ENCODE measurements at places on chromosomes 1 and 21. TPM values are rescaled to one million over a fixed set of nuclear protein-coding genes. Genes with fewer than 3 reads are reported as not detected.

The ADGRL4 gene
- total RNA-seq, result 77.2 TPM

The RHOU gene
- 51.9 TPM for total RNA-seq

The LRRC3 gene
- 3.1 TPM for total RNA-seq

GRCh38 chr1:90472775-90473174 is 244.3 kb downstream of the BARHL2 start:
- no peak overlapping the region for H3K27ac ChIP-seq
- H3K4me3 ChIP-seq, result no peak overlapping the region
- no peak for DNase-seq
- H3K27me3 ChIP-seq, result no peaks in the 10 kb centered on the region

DNA sequence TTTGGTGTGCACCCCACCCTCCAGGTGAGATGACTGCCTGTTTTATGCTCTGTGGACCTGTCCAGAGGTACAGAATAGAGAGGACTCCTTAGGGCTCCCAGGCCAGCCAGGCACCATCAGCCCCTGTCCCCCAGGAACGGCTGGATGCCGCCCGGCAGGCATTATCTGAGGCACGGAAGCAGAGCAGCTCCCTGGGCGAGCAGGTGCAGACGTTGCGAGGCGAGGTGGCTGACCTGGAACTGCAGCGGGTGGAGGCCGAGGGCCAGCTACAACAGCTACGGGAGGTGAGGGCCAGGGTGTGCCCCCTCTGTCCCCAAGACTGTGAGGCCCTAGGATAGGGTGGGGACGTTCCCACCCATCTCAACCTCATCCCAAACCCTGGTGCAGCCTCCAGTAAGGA is 10.8 kb downstream of the MFAP2 start:
- no peak overlapping the region for H3K4me3 ChIP-seq
- H3K27ac ChIP-seq, result no peak overlapping the region
- H3K27me3 ChIP-seq, result no peaks in the 10 kb centered on the region
- no peaks in the 10 kb centered on the region for H3K4me1 ChIP-seq

- H3K4me3 ChIP-seq, result no peak overlapping the region
- no peaks in the 10 kb centered on the region for H3K36me3 ChIP-seq
- peak; percentile 74 for DNase-seq
- no peaks in the 10 kb centered on the region for H3K27me3 ChIP-seq
- H3K4me1 ChIP-seq, result peaks cover 82% of the 10 kb centered on the region
- peak overlapping the region; percentile 84 for H3K27ac ChIP-seq
Measured at GRCh38 chr1:234531151-234531635, 52.2 kb upstream of the TARBP1 start.

DNA sequence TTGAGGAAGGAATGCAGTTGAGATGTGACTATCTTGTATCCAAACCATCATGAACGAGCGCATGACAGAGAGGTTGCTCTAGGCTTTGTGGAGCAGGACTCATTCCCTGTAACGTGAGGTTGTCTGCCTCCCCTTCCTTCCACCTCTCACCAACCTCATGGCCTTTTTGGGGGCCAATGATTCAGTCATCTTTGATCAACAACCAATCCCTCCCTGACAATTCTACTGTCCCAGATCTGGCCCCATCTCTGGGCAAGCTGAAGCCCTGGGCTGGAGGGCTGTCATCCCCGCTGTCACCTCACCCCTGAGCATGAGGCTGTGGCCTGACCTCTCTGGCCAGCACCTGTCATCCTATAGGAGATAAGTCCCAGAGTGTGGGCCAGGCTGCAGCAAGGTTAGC is 19.7 kb downstream of the MTARC1 start:
- no peak overlapping the region for H3K4me3 ChIP-seq
- no peaks in the 10 kb centered on the region for H3K27me3 ChIP-seq
- DNase-seq, result no peak
- no peak overlapping the region for H3K27ac ChIP-seq

GRCh38 chr1:41833519-41834000 is 85.2 kb downstream of the HIVEP3 start:
- no peak overlapping the region for H3K4me3 ChIP-seq
- H3K27me3 ChIP-seq, result no peaks in the 10 kb centered on the region
- H3K4me1 ChIP-seq, result no peaks in the 10 kb centered on the region
- H3K27ac ChIP-seq, result no peak overlapping the region

DNA sequence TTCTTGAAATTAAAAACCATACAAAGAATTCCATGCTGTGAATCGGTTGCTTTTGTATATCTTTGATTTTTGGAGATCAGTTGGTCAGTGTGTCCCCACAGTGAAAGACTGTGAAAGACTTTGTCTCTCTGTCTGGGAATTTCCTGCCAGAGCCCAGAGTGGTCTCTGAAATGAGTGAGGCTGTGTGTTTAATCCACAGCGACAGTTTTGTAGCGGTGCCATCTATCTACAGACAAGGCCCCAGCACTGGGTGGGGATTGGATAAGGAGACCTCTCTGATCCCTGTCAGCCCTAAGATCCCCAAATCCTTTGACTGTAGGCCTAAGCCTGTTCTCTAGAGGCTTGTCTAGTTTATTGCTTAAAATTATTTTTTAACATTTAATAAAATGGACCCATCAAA is 10.3 kb downstream of the GPR25 start:
- H3K27me3 ChIP-seq, result no peaks in the 10 kb centered on the region
- no peaks in the 10 kb centered on the region for H3K36me3 ChIP-seq
- no peak for DNase-seq

DNA sequence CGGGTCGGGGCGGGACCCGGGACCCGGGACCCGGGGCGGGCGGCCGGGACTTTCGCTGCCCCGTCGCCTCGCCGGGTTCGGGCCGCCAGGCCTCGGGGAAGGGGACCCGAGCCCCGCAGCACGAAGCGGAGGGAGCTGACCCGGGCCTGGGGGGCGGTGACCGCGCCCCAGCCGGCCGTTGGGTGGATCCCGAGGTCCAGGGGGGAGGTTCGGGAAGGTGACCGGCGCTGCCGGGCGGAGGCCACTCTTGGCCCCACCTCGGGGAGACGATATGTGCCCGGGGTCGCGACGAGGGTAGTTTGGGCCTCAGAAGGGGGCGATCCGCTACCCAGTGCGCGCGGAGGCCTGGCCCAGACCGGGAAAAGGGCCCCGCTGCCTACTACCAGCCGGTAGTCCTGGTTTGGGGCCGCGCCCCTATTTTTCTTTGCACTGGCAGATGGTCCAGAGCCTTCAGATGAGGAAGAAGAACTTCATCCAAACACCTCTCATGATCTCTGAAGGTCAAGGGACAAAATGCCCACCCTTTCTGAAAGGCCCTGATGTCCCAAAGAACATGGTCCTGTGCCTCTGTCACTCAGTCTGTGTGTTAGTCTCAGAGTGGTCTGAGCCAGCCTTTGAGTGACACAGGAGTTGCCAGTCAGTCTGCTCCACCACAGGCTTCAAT is 766 bp downstream of the AGO4 start:
- no peaks in the 10 kb centered on the region for H3K36me3 ChIP-seq
- H3K27ac ChIP-seq, result peak overlapping the region; percentile 99
- H3K4me3 ChIP-seq, result peak overlapping the region; percentile 57
- peak; percentile 90 for DNase-seq
- H3K4me1 ChIP-seq, result peaks cover 25% of the 10 kb centered on the region
- no peaks in the 10 kb centered on the region for H3K27me3 ChIP-seq

DNA sequence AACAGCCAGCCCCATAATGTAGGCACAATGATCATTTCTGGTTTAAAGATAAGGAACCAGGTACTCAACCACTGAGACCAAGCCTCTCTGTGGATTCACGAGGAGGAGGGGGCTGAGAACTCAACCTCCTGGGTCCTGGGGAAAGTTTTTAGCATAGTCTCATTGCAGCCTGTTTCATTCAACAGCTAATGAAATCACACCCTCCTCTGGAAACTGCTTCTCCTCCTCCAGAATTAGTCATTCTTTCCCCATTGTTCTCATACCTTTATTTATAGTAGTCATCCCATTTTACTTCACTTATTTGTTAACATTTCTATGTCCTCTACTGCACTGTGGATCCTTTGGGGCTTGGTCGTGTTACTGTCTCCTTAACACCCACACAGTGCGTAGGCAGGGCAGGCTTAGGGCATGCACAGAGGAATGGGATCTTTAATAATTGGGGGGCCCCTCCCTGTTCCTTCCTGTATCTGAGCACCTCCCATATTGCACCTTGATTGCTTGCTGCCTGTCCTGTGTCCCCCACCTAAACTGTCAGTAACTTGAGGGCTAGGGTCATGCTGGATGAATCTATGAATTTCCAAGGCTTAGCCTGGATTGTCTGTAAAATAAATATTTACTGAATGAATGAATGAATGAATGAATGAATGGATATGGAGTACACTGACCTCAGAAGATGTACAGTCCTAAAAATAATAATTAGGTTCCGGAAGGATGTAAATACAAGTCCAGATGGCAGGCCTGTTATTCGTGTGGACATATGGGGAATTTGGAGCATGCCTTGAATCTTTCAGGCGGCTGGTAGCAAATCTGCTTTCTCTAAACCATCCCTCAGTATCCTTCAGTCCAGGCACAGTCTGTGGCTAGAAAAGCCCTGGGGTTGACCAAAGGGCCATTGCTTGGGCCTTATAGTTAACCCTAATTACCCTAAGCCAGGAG is 153.8 kb upstream of the HMGB4 start:
- peaks cover 72% of the 10 kb centered on the region for H3K27me3 ChIP-seq
- DNase-seq, result no peak
- H3K27ac ChIP-seq, result no peak overlapping the region
- H3K4me1 ChIP-seq, result no peaks in the 10 kb centered on the region
- H3K4me3 ChIP-seq, result no peak overlapping the region
- H3K36me3 ChIP-seq, result no peaks in the 10 kb centered on the region

All from spleen (tissue), 13 donors.